ENCODE measurements at places on chromosomes 6 and 20.

DNA sequence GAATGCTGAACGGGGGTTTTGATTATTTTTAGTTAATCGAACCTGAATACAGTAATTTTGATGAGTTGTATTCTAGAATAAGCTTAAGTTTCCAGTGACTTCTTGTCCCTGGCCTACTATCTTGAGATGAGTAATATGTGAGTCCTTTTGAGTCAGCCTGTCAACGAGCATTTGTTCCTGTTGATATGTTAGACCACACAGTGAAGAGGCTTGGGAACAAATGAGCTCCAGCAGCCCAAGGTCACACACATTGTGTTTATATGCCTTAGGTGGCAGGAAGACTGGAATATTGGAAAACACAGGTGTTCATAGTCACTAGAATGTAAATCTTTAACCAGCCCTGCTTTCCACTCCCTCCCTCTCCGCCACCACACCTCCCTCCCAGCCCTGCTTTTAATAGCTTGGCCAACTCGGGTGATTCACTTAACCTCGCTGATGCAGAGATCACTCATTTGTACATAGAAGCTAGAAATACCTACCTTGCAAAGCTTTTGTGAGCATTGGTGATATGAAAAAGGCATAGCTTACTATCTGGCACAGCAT lies 9.1 kb downstream of the SMPDL3A start:
- DNase-seq = peak; percentile 16

DNA sequence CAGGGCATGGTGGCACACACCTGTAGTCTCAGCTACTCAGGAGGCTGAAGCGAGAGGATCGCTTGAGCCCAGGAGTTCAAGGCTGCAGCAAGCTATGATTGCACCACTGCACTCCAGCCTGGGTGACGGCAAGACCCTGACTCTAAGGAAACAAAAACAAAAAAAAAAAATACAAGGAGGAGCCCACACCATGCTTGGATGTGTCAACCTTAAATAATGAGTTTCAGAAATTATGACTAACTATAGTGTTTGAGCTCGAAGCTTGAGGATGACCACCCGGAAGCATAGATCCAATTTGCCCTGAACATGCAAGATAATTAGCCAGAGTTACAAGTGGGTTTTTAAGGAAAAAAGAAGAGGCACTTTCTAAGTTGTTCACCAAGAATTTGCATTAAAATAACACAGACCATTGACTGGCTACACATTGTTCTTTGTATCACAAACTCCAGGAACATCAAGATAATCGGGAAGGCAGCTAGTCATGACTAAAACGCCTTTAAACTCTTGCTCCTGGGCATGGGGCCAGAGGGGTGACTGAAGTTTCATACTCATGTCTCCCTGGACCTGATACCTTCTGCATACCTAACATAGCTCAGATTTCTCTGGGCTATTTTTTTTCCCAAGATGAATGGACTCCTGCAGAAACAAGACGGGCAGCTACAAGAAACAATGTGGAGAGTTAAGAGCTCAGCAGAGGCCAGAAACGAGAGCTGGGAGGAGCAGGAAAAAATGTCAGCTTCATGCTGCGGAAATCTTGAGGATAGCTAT lies 289.6 kb downstream of the PREX1 start:
- DNase-seq = no peak

DNA sequence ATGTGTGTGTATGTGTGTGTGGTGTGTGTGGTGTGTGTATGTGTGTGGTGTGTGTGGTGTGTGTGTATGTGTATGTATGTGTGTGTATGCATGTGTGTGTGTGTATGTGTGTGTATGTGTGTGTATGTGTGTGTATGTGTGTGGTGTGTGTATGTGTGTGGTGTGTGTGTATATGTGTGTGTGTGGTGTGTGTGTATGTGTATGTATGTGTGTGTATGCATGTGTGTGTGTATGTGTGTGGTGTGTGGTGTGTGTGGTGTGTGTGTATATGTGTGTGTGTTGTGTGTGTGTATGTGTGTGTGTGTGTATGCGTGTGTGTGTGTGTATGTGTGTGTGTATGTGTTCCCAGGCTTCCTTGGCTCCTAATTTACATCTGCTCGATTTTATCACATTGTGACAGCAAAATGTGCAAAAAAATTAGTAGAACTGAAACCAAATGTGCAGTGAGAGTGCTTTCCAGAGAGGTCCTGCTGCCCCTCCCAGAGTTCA lies 234.5 kb downstream of the BMP7 start:
- DNase-seq = no peak

DNA sequence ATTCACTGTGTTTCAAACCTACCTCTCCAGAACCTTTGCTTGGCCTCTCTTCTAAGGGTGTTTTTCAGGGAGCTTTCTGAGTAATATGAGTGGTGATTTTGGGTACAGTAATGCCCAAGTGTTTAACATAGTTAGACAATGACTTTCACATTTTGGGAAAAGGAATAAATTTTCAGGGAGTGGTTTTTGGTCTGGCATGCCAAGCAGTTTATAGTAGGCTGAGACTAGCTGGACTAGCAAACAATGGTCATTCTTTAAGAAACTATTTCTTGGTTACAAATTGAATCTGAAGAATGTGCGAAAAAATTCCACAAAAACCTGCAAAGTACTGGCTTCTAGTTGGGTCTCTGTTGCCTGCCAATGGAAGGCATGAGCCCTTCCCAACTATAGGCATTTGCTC lies 15.4 kb downstream of the FNDC1 start:
- DNase-seq = no peak

DNA sequence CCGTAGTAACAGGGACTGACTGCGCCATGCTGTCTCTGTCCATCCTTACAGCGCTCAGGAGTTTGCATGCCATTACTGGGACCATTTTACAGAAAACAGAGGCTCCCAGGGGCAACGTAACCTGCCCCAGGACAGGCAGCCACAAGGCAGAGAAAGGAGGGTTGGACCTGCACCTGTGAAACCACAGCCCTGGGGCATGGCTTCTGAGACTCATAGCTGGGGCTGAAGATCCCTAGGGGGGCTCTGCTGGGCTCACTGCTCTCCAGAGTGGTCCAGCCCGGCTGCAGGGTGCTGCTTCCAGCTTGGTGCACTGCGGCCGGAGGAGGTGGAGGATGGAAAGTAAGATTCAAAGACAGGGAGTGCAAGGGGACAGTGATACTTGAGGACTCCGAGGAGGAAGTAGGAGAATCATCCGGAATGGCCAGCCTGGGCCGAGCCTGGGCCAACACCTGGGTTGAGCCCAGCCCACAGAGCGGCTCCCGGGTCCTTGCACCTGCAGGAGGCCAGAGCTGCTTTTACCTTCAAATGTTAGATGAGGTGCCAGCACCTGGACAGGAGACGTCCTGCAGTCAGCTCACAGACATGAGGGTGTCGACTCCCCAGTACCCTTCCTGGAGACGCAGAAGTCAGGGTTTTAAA lies 183.2 kb downstream of the CDH4 start:
- no peak for DNase-seq

DNA sequence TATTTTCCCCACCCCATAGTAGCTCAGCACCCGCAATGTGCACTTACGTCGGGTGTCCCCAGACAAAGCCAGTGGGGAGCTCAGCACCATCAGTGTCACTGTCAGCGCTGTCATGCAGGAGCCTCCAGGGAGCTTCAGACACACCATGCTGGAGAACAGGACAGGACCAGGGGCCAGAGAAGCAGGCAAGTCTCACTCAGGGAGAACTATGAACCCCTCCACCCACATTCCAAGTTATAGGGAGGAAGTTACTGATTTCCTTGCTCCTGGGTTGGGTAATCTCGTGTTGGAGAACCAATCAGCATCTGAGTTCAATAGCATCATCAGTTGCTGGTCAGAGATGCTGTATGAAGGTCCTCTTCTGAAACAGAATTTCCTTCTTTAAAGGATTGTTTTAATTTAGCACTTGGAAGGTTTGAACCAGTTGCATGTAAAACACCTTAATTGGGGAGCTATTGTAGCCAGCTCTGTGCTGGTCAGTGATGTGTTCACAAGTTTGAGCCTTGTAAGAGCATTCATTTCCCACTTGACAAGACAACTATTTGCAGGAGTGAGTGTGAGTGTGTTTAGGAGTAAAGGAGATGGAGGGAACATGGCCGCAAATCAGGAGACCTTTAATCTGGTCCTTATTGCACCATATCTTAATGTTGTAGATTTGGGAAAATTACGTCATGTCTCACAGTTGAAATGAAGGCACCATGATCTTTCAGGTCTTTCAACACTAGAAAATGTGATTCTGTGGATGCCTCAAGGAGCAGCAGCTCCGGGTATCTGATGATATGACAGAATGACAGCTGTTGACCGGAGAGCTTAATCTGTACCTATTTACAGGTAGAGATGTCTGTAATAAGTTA lies at the start of gene HLA-DRB1:
Gene HLA-DRB1 (minus strand): TSS at position 253 of the 854 bp plus-strand sequence. CDS start 106 bp downstream, at position 147.
- DNase-seq = peak; percentile 66

GRCh38 chr6:26604026-26604425 lies 7.3 kb downstream of the ABT1 start:
- no peak for DNase-seq

DNA sequence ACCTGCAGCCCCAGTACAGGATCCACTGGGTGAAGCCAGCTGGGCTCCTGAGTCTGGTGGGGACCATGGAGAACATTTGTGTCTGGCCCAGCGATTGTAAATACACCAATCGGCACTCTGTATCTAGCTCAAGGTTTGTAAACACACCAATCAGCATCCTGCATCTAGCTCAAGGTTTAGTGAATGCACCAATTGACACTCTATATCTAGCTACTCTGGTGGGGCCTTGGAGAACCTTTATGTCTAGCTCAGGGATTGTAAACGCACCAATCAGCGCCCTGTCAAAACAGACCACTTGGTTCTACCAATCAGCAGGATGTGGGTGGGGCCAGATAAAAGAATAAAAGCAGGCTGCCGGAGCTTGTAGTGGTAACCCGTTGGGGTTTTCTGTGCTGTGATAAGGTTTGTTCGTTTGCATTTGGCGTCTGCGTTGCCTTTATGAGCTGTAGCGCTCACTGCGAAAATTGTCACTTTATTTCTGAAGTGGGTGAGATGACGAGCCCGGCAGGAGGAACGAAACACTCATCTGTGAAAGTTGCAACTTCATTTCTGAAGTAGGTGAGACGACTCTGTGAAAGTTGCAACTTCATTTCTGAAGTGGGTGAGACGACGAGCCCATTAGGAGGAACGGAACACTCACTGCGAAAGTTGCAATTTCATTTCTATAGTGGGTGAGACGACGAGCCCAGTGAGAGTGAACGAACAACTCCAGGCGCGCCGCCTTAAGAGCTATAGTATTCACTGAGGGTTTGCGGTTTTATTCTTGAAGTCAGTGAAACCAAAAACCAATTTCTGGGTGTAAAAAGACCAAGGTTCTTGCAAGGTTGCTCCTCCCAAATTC lies 31.1 kb downstream of the SERPINB6 start:
- peak; percentile 90 for DNase-seq

DNA sequence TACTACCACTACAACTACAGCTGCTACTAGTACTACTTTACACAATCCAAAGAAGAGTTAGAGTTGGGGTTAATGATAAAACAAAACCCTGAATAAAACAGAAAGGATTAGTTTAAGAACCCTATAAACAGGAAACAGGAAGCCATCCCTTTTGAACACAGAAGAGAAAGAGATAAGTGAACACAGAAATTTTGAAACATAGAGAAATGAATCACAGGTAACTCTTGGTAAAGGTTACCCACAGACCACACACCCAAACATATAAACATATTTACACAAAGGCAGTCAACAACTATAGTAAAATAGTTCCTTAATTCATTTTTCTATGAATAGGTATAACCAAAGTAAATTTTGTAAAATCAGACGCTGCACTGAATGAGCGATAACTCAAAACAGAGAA lies 98.1 kb downstream of the RNGTT start:
- DNase-seq = no peak

- no peak for DNase-seq
Measured at GRCh38 chr6:14085176-14085787, 32.3 kb upstream of the CD83 start.

DNA sequence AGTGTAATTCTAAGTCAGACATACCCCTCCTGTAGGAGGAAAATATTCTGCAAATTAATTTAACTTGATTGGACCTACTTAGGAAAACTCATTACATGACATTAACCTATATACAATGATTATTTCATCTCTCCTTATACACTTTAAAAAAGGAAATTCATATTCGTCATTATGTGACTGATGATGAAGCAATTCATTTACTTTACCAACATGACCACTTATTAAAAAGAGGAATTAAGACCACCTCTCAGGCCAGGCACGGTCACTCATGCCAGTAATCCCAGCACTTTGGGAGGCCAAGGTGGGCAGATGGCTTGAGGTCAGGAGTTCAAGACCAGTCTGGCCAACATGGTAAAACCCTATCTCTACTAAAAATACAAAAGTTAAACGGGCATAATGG lies 11.6 kb downstream of the AKIRIN2 start:
- DNase-seq = no peak

GRCh38 chr6:125781314-125781868 lies 9.4 kb upstream of the NCOA7 start:
- DNase-seq = peak; percentile 49

- DNase-seq = peak; percentile 77
Measured at GRCh38 chr20:43749734-43750294, 23.0 kb upstream of the GTSF1L start.

- no peak for DNase-seq
Measured at GRCh38 chr6:162706232-162706631, 21.3 kb downstream of the PRKN start.

- no peak for DNase-seq
Measured at GRCh38 chr6:8780653-8781052, 345.3 kb upstream of the SLC35B3 start.

DNA sequence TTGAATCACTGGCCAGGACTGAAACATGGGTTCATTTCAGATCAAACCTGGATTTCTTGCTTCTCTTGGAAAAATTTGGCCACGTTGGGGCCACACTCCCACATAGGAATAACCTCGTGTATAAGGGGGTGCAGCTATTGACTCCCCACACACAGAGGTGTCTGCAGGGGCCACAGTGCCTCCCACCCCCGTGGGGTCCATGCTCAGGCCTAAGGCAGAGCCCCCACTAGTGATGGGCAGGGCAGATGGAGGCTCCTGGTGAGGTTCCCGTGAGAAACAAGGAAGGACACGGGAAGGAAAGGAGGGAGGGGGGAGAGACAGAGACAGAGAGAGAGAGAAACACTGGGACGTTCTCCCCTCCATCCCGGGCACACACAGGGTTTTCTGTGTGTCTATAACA lies 230.5 kb downstream of the ERMARD start:
- DNase-seq = no peak

GRCh38 chr6:38176797-38177751 lies 357.5 kb downstream of the ZFAND3 start:
- DNase-seq = no peak

- no peak for DNase-seq
Measured at GRCh38 chr20:46222521-46223007, 85.7 kb downstream of the CDH22 start.

- DNase-seq = no peak
Measured at GRCh38 chr6:81938014-81938856, 185.8 kb upstream of the TENT5A start.

- DNase-seq = no peak
Measured at GRCh38 chr6:149305372-149305771, 12.1 kb upstream of the TAB2 start.

DNA sequence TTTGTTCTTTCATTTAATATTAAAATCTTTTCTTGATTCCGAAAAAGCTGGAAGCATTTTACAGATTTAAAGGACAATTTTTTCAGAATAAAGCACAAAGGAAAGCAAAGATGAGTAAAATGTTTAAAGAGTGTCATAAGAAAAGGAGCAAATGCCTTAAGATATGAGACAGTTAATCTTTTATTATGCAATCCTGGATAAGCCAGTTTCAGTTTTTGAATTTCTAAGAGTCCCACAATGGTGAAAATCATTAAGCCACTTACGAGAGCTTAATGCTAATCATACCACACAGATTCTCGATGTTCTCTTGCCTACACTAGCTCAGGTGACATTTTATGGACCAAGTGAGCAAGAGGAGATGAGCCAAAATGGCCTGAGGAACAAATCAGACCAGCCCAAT lies 103.7 kb upstream of the RNF217 start:
- DNase-seq = no peak

GRCh38 chr20:22908944-22909343 lies 126.2 kb upstream of the SSTR4 start:
- DNase-seq = no peak

Data from GM20000 (cell line).